ENCODE measurements at places on chromosomes 1 and 21.
A peak's percentile ranks its signal among the peaks of the same experiment; 100 is the strongest.

DNA sequence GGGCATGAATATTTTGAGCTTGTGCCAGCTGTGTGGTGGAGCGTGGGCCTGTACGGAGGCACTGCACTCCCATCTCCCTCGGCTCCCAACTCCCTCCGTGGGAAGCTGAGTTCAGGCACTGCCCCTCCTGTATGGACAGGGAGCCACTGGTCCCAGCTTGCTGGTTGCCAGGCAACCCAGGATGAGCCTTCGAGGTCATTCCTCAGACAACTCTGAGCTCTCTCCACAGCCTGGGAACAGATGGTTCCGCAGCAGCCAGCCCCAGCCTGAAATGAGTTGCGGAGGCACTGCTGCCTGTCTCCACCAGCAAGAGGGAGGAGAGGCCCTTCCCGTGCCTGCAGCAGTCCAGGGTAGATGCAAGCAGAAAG is 58.4 kb upstream of the TENT5B start:
- DNase-seq: no peak

DNA sequence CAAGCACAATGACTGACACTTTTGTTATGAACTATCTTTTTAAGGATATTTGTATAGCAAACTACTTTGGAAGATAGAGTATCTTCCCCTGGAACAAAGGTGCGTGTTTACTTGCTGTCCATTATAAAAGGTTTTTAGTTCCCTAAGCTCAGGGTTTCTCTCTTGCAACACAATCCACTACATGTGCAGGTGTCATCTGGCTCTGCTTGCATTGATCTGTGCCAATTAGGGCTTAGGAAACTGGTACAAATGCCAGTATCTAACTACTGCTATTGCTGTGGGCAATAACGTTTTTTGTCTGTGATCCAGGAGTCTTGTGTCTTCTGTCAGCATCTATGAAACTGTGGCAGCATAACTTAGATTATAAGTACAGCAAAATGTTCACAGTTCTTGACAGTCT is 68.3 kb upstream of the ABCD3 start:
- no peak for DNase-seq

- DNase-seq: no peak
Measured at GRCh38 chr1:31760471-31761470, 3.4 kb downstream of the ADGRB2 start.

- no peak for DNase-seq
Measured at GRCh38 chr1:103529746-103530145, 4.2 kb downstream of the RNPC3 start.

GRCh38 chr1:246724016-246724730 is at the start of gene SCCPDH:
SCCPDH (plus strand) TSS chr1:246724409; CDS start chr1:246724423, 14 bp downstream.
- DNase-seq: peak; percentile 87

Data from cardiac septum (tissue), 1 donor.